ENCODE measurements at places on chromosomes 6 and 20.

- peak; percentile 5 for DNase-seq
Measured at GRCh38 chr6:40788661-40789655, 201.8 kb upstream of the LRFN2 start.

GRCh38 chr6:5619249-5619648 is 357.9 kb downstream of the FARS2 start:
- DNase-seq: no peak

DNA sequence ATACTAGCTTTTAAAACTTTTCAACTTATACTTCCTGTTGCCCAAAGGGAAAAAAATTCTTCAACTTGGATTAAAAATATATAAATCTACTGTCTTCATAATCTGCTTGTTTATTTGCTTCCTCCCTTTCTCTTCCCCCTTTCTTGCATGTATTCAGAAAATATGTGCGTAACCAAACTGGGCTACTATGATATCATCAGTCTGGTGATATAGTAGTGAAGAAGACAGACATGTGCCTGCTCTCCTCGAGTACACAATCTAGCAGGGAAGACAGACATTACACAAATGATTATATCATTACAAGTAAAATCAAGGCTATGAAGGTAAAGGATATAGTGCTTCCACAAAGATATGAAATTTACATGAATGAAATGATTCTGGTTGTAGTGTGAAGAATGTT is 31.0 kb downstream of the IBTK start:
- DNase-seq: no peak

- DNase-seq: no peak
Measured at GRCh38 chr6:168715643-168716481, 274.9 kb downstream of the SMOC2 start.

DNA sequence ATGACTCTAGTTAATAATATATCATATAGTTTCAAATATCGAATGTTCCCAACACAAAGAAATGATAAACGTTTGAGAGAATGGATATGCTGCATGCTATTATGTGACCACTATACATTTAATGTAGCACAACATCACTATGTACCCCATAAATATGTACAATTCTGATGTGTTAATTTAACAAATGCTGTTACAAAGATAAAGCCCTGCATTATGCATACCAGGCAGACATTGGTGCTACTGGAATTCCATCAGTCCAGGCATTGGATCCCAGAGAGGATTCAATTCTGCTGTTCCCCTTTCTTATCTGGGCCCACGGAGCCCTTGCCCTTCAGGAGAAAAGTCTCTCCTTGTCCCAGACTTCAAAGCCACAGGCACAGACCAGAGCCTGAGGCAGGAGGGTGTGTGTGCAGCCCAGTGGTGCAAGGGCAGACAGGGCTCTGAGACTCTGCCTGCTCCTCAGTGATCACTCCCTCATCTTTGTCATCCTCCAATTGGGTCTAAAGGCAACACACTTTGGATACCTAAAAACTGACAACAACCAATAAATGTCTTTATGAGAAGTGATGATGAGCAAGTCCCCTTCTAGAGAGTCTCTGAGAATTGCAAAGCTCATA is 45.2 kb downstream of the PSMG4 start:
- no peak for DNase-seq

DNA sequence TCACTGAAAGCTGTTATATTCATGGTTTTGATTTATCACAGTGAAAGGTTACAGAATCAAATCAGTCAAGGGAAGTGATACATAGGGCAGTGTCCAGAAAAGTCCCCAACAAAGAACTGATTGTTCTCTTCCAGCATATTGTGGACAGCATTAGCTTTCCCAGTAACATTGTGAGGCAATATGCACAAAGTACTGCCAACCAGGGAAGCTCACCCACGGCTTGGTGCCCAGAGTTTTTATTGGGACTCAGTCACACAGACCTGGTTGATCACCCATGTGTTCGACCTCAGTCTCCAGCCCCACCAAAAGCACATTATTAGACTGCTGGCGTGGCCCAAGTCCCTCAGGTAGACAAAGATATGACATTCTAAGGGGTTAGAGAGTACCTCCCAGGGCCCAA is 76.0 kb downstream of the LCA5 start:
- no peak for DNase-seq

DNA sequence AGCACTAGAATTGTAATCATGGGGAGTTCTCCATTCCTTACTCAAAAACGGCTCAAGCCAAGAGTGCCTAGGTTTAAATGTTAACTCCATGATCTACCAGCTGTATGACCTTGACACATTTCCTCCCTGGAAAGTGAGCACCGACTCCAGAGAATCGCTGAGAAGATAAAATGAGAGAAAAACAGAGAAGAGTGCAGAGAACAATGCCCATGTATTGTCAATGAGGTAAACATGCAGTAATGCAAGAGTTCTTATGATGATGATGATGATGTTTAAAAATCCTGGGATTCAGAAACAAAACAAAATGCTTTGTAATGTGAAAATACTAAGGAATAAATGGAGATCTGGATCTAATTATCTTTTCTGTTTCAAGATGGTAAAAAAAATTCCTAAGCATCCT is 64.8 kb upstream of the BEND6 start:
- no peak for DNase-seq

DNA sequence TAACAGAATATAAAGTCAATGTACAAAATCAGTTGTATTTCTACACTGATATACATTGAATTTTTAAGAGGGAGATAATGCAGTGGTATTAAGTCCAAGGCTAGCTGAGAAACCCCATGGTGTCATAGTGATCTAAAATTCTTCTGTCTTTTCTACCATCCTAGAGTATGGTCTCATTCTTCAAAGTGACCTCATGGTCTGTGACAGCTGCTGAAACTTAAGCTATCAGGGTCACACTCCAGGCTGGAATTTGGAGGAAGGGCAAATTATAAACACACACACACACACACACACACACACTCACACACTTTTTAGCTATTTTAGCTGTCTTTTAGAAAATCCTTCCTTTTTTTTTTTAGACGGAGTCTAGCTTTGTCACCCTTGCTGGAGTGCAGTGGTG is 47.3 kb upstream of the DYNLRB1 start:
- DNase-seq: no peak

DNA sequence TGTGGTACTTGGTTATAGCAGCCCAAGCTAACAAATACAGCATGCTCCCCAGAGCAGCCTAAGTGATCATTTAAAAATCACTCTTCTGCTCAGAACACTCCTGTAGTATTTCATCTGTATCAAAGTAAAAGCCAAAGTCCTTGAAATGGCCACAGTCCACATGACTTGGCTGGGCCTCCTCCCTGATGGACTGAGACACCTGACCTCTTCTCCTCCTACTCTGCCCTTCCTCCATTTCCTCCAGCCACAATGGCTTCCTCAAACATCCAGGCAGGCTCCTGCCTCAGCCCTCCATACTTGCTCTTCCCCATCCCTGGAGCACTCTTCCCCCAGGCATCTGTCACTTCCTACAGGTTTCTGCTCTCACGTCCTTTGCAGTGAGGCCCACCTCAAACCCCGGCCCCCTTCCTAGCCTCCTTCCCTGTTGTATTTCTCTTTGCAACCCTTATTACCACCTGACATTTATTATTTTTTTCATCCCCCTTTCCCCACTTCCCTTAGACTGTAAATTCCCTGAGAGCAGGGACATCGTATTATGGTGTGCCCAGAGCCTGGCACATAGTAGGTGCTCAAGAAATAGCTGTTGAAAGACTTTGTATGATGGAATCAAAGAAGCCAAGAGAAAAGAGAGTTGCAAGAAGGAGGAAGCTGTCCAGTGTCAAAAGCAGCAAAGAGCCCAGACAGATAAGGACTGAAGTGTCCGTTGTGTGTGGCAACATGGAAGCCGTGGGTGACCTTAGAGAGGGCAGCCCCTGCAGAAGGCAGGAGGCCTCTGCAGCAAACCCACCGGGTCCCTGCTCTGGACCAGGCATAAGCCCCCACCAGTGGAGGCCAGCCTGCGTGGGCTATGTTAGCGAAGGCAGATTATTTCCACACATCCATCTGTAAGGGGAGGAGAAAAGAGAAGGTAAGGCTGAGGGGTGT is 87.5 kb downstream of the TRERF1 start:
- DNase-seq: no peak

DNA sequence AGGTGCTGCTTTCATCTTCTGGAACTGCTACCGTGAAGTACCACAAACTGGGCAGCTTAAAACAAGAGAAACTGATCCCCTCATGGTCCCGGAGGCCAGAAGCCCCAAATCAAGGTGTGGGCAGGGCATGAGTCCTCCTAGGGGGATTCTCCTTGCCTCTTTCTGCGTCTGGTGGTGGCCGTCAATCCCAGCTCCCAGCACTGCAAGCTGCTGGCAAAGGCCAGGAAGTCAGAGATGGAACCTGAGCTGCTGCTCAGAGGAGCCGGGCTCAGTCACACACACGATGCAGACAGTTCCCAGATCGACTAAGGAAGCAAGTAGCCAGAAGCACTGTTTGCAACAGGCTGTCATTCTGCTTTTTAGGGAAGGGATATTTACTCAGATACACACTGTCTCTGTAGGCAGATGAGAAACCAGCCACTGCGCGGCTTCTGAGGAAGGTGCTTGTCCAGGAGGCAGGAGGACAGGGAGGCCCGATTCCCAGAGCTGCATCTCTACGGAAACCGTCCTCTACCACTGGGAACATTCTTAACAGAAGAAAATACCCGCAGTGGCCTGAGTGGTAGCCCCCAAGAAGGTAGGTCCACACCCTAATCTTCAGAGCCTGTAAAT is 15.5 kb downstream of the BHLHE23 start:
- no peak for DNase-seq

- no peak for DNase-seq
Measured at GRCh38 chr20:41299899-41300298, 17.6 kb downstream of the ZHX3 start.

- DNase-seq: no peak
Measured at GRCh38 chr6:36309203-36309602, 27.5 kb downstream of the BNIP5 start.

GRCh38 chr6:43033496-43034189 is 12.2 kb downstream of the RRP36 start:
- no peak for DNase-seq

DNA sequence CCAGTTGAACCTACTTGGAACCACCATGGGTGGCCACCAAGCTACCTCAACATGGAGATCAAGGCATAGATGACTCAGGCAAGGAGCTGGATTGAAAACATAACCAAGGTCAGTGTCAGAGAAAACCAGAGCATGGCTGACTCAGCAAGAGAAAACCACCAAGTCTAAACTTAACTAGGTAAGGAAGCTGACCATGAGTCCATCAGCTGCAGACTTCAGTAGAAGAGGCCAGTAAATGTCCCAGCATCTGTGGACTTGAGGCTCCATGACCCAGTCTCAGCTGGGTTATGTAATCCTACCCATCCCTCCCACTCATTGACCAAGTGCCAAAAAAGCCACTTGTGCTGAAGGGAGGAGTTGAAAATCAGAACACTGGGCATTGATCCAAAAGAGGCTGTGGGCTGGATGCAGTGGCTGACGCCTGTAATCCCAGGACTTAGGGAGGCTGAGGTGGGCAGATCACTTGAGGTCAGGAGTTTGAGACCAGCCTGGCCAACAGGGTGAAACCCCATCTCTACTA is 93.7 kb upstream of the CBLN4 start:
- DNase-seq: no peak

DNA sequence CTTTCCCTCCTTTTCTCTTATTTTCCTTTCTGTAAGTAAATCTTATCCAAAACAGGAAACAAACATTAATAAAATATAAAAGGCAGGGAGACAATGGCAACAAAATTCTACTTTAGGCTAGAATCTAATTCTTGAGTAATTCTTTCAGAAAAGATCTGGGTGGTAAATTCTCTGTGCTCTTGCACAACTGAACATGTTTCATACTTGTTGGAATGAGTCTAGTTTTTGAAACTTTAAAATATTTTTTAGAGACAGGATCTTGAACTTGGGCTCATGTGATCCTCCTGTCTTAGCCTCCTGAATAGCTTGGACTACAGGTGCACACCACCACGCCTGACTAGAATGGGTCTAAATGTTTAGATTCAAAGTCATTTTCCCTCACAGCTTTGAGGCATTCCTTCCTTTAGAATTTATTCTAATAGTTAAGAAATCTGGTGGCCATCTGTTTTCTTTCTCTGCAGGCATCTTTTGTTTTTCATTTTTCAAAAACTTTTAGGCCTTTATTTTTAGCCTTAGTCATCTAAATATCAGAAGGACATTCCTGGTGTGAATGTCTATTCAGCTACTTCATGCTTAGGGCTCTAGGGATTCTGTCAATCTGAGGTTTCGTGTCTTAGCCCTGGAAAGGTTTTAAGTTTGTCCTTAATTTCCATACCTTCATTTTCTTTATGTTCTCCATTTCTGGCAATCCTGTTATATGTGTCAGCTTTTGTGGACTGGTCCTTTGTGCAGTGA is 76.5 kb downstream of the CDKAL1 start:
- DNase-seq: no peak

GRCh38 chr20:41405436-41405835 is 38.8 kb upstream of the EMILIN3 start:
- DNase-seq: no peak

DNA sequence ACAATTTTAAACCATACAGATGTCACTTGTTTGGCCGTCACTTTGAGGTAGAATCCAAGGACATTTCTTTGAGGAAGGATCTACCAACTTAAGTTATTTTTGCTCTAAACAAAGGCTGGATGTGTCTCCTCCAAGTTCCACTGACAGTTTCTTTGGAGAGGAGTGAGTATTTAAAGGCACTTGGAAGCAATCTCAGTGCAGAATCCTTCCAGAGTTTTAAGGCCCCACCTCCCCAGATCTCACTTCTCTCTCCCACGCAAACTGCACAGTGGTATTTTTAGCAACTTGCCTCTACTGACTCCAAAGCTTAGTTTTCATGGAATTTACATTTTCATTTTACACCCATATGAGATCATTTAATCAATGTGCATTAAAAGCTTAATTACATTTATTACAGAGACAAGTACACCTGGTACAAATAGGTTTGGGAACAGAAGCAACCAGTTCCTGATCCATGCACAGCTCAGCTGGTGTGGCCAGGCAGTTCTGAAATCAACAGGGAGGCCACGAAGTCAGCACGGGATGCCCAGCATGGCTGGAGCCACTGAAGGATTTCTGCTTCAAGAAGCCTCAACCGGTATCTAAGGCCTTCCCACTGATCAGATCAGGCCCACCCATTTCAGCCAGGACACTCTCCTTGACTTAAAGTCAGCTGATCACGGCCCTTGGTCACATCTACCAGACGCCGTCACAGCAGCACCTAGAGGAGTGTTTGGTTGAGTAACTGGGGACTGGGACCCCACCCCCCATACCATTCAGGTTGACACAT is 109.8 kb downstream of the SYCP2 start:
- no peak for DNase-seq

GRCh38 chr6:85997206-85997605 is 354.5 kb upstream of the SYNCRIP start:
- DNase-seq: no peak

DNA sequence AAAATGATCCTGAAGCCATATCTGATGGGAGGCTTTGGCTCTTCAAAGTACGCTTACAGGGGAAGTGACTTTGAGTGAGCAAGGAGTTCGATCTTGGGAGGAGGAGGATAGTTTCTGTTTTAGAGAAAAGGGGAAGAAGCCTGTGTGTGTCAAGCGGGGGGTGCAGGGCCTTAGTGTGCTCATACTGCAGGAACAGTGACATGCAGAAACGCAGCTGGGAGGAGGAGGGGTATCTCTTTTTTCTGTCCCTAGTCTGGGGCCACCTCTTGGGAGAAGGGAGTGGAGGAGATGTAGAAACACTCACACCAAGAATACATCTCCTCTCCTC is 19.8 kb downstream of the SIRPD start:
- DNase-seq: no peak

- DNase-seq: no peak
Measured at GRCh38 chr6:135128268-135128914, 52.7 kb upstream of the MYB start.
